ENCODE measurements at places on chromosomes 7 and 10.

DNA sequence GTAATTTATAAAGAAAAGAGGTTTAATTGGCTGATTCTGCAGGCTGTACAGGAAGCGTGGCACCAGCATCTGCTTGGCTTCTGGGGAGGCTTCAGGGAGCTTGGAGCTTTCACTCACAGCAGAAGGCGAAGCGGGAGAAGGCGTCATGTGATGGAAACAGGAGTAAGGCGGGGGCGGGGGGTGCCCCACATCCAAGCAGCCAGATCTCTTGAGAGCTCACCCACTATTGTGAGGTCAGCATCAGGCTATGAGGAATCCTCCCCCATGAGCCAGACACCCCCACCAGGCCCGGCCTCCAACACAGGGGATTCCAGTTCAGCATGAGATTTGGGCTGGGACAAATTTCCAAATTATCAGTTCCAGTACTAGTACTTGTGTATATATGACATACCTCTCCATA is 46.2 kb downstream of the WDR37 start:
- DNase-seq: peak; percentile 42

DNA sequence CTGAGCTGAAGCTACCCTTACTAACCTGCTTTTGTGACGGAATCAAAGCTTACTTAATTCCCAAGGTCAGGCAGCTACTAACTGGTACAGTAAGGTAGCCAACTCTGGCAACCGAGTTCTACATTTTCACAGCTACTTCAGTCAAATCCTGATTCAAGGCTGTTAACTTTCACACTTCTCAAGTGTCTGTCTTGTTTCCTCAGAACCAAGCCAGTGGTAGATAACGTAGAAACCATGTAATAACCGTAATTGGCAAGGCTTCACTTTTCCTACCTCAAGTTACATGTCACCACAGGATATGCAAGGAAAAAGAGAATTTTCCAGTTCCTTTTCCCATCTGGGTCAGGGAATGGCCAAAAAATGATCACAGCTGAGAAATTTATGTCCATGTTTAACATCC is 746.7 kb downstream of the NRG3 start:
- no peak for DNase-seq

- no peak for DNase-seq
Observed at GRCh38 chr10:111475720-111476119, 398.9 kb downstream of the ADRA2A start.

- no peak for DNase-seq
Observed at GRCh38 chr10:72808001-72808400, 85.5 kb upstream of the OIT3 start.

GRCh38 chr10:102468683-102469082 is 17.3 kb upstream of the C10orf95 start:
- no peak for DNase-seq

GRCh38 chr10:80468002-80468401 is 13.9 kb downstream of the TSPAN14 start:
- DNase-seq: no peak

- no peak for DNase-seq
Observed at GRCh38 chr7:15464667-15465121, 97.1 kb downstream of the AGMO start.

DNA sequence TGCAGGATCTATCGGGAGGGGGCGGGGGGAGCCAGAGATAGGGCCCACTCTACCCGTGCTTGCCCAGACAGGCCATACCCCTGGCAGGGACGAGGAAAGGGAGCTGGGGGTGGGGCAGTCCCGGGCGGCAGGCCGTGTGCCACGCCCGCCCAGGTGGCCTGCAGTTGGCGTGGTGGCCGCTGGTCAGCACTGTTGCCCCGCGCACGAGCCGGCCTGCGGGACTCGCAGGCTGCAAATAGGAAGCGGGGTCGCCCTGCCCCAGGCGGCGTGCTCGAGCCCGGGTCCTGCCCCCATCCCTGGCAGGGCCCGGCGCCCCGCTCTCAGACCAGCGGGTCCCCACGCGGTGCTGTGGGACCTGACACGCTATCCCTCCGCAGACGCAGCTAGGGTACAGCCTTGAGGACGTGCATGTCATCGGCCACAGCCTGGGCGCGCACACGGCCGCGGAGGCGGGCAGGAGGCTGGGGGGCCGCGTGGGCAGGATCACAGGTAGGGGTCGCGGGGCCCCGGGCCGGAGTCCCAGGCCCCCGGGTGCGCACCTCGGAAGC is 6.7 kb downstream of the PNLIPRP2 start:
- DNase-seq: no peak

GRCh38 chr7:158710651-158711102 is 6.1 kb upstream of the NCAPG2 start:
- DNase-seq: no peak

DNA sequence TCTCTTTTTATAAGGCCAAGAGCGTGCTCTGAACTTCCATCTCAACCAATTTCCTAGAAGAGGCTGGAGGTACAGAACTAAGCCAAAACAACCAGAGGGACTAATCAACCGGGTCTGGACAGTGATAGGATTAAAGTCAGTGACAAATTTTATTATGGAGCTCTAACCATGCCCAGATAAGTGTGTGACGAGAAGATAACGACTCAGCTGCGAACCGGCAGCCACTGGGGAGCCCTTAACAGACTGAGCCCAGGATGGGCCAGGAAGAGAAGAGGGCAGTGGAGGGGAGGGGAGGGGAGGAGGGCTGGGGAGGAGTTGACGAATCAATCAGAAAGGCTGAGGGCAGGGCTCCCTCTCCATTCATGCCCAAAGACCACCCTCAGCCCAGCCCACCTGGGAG is 119.9 kb downstream of the PLXNA4 start:
- no peak for DNase-seq

- DNase-seq: no peak
Observed at GRCh38 chr7:4699841-4700240, 17.7 kb downstream of the FOXK1 start.
